ENCODE measurements at places on chromosomes 16 and 17.

DNA sequence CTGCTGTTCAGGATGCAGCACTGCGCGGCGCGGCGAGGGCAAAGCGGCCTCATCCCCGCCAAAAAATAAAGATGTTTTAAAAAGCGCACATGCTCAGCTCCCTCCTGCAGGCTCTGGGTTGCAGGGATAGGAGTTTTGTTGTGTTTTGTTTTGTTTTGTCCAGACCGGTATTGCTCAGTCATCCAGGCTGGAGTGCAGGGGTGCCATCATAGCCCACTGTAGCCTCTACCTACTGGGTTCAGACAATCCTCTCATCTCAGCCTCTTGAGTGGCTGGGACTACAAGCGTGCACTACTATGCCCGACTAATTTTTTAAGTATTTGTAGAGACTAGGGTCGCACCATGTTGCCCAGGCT lies 636 bp downstream of the WWOX start:
- DNase-seq = no peak

- DNase-seq = no peak
Observed at GRCh38 chr17:64329588-64329987, 61.1 kb downstream of the PECAM1 start.

- DNase-seq = no peak
Observed at GRCh38 chr17:38705803-38706504, 881 bp downstream of the MLLT6 start.

DNA sequence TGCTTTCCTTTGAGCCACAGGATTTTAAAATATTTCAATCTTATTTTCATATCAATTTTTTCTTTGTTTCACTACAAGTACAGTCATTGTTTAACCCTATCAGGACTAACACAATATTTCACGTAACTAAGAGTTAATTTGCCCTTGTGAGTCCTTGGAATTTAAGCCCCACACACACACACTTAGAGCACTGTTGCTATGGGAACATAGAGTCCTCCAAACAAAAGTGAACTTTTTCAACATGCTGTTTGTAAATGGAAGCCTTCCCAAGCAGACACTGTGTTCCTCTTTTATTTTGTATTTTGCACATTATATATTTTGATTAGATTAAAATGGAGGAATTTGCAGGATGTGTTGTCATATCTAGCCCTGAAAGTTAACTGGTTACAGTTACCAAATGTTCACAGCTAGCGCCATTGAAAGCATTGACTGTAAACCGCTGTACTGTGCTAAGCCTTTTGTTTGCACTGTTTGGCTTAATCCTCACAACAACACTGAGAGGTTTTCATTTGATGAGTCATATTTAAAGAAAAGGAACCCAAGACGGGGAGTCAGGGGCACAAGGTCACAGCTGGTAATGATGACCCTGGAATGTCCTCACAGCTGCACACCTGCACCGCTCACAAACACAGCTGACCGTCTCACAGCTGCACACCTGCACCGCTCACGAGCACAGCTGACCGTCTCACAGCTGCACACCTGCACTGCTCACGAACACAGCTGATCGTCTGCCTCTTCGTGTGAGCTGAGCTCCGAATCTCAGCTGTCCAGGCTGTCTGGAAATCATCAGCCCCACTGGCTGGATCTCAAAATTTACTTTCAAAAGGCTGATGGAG lies 6.3 kb downstream of the HSBP1 start:
- DNase-seq = no peak

DNA sequence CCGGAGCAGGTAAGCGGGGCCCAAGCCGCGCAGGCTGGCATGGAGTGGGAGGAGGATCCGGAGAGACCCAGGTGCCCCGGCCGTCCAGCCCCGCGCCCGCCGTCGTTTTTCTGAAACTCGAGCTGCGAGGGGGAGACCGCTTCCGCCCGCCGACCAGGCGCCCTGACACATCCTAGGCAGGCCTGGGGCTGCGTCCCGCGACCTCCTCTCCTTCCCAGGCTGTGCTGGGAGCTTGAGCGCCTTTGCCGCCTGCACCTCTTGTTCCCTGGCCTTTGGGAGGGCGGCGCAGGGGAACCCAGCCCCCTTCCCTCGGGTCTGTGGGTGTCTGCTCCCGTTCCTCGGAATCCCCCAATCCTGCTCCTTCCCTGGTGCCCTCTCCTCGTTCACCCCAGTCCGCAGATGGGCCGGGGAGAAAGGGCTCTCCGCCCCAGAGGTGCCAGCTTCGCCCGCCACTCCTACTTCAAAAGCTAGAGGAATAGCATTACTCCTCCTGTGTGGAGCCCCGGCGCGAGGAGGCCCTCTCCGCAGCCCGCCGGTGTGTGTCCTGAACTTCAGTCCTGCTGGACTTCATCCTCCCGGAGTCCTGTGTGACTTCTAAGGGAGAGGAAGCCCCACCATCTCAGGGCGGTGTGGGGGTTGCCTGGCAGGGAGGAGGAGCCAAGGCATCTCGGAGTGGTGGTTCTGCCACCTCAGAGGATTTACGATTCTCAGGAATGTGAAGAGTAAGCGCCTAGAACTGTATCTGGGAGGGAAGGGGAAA lies 1.0 kb downstream of the NHERF1 start:
- DNase-seq = no peak
